ENCODE measurements at places on chromosomes 6 and 20.

GRCh38 chr20:63522981-63523611, 2.5 kb downstream of the PPDPF start:
- no peak for DNase-seq

- DNase-seq: no peak
Observed at GRCh38 chr6:162974685-162975084, 246.9 kb downstream of the PACRG start.

DNA sequence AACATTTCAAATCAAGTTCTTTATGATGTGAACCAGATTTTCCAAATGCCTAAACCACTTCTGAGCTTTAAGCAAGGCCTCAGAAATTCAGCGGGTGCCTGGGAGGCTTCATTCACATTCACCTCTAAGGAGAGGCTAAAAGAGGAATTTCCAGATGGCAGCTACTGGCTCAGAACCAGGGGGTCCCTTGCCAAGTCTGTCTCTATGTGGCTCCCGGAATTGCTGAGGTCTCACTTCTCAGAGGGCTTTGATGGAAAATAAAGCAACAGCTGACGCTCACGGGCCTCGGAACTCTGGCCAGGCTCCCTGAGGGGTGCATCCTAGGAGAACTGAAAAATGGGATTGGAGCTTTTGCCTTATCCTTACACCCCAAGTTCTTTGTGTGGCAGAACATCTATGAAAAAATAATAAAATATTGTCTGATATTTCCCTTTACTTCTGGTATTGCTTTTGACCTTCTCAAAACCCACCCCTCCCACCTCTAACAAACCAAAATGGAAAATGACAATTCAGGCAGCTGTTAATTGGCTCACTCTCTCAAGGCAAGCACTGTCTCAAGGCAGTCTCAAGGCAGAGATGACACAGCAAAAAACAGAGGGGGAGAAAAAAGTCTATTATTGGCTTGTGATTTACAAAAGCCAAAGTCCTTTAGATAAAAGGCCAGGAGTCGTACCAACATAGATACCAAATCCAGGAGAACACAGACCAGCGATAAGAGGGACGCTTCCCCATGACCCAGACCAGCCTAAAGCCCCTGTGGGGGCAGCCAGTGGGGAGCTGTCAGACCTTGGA, 21.8 kb upstream of the LRRN4 start:
- DNase-seq: no peak

DNA sequence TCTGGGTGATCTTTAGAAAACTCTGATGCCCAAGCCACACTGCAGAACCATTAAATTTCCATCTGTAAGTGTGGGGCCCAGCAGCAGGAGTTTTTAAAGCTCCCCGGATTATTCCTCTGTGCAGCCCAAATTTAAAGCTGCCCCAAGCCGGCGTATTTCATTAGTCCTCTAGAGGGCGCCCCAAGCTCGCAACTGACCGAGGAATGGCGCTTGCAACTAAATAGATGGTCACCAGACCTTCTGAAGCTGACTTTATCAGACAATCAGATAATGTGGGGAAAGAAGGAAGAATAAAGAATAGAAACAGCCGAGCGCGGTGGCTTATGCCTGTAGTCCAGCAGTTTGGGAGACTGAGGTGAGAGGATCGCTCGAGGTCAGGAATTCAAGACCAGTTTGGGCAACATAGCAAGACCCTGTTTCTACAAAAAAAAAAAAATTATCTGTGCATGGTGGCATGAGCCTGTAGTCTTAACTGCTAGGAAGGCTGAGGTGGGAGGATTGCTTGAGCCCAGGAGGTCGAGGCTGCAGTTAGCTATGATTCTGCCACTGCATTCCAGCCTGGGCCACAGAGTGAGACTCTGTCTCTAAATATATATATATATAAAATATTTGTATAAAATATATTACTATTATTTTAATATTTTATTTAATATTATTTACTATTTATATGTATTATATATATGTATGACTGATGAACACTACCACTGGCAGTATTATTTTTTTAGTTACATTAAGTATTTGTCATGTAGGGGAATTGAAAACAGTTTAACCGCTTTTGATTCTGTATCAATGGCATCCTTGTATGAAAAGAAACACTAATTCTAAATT, 56.0 kb downstream of the OTOR start:
- peak; percentile 37 for DNase-seq

- peak; percentile 55 for DNase-seq
Observed at GRCh38 chr6:138001750-138002349, 105.4 kb downstream of the PERP start.

- peak; percentile 93 for DNase-seq
Observed at GRCh38 chr6:31546339-31546957, at the start of gene ATP6V1G2. Gene ATP6V1G2, minus strand, starts transcription at chr6:31546608. Its CDS starts 49 bp downstream, at chr6:31546559.

DNA sequence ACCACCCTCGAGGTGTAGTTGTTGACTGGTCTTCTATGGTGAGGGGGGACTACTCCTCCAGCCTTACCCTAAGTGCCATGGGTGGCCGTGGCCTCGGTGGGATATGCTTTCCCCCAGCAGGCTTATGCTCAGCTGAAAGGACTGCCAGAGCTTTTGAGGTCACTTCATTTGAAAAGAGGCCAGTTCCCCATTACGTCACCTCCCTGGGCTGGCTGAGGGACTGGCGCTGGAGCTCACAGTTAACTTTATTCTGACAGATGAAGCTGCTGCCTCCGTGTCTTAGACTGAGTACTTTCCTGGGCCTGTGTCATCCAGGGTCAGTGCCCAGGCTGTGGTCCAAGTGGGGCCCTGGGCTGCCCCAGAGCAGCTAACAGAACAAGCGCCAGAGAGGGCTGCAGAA, 42.8 kb upstream of the PCMTD2 start:
- DNase-seq: no peak

DNA sequence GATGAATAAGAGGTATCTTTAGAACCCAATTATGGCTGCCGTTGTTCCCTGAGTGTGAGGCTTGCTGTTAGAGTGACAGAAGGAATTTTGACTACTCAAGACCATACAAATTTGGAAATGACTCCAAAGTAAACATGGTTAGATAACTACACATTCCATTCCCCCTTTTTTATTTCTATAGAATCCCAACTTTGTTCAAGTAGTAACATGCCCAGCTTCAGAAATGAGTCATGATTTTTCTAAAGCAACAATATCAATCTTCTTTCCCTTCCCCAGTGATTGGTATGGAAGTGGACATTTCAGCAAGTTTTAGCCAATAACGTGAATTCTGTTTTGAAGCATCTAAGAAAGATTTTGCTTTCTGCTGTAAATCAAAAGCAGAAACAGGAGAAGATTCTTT, 37.8 kb downstream of the HCRTR2 start:
- DNase-seq: no peak

DNA sequence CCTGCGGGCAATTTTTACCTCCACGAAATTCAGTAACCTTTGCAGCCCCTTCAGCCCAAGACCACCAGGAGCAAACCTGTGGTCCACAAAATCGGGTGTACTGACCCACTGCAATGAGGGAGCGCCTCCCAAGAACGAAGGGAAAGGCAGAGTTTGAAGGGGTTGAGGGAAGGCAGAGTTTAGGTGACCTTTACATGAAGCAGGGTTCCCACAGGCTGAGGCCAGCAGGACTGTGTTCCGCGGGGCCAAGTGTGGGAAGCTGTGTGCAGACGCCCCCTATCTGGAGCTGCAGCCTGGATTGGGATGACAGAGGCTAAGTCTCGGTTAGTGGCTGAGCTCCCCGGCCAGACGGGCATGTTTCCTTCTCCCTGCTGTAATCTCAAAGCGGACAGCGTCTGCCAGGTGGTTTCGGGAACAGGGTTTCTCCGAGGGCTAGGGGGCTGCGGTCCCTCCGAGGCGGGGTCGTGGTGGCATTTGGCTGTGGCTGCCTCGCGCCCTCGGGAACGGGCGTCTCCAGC, 826 bp upstream of the PYGB start:
- DNase-seq: no peak

GRCh38 chr6:16392010-16392409, 153.6 kb downstream of the GMPR start:
- no peak for DNase-seq

- DNase-seq: no peak
Observed at GRCh38 chr20:64021124-64021975, 14.6 kb upstream of the C20orf204 start.

DNA sequence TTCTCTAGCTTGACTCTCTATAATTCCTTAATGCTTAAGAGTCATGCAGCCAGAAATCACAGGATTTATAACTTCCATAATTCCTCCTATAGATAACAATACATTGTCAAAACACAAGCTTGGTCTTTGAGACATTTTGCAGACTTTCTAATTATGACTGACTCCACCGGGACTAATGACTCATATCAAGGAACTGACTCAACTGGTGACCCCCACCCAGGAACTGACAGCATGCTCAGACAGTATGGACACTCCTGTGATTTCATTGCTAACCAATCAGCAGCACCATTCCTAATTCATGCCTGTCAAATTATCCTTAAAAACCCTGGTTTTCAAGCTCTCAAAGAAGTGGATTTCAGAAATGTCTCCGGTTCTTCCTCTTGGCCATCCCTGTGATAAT, 670.5 kb upstream of the IMPG1 start:
- no peak for DNase-seq

DNA sequence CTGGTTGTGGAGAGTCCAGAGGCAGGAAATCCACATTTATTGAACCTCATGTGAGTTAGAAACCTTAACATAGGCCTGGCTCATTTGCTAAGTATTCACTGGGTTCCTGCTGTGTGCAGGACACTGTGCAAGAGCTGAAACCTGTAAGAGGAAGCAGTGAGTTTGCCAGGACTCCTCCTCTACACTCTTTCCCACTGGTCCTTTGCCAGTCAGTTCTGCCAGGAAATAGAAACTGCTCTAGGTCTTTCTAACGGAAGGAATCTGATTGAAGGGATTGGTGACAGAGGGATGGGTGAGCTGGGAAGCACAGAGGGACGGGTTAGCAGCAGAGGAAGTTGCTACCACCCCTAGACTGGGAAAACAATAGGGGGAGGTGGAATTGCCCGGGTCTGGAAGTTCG, 234.2 kb upstream of the ECI2 start:
- DNase-seq: no peak

DNA sequence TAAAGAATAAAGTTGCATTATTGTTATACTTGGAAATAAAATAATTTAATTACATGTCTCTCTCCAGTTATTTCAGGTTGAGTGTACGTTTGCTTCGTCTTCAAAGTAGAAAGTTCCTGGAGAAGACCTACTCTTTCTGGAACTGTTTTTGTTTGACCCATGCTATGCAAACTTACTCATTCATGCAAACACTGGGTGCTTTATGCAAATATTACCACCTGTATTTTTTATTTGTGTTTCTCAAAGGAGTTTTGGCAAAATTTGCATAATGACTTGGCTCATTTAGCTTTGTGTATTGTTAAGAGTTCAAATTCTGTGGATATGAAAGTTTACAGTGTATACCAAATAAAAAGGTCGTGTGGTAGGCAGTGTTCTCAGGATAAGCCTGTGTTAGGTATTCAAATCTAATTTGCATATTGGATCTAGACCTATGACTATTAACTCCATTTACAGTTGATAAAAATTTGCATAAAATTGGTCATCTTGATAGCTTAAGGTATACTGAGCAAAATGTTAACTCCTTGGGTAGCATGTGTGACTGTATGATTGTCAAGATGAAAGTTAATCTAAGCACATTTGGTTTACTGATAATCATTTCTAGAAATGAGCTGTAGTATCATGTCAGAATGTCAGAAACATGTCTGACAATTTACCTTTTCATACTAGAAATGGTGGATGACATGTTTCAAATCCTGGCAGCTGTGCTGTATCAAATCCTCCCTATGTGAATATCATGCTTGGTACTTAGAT, 65.2 kb downstream of the CDKAL1 start:
- DNase-seq: no peak

- DNase-seq: no peak
Observed at GRCh38 chr20:57221916-57222630, 44.4 kb downstream of the BMP7 start.

DNA sequence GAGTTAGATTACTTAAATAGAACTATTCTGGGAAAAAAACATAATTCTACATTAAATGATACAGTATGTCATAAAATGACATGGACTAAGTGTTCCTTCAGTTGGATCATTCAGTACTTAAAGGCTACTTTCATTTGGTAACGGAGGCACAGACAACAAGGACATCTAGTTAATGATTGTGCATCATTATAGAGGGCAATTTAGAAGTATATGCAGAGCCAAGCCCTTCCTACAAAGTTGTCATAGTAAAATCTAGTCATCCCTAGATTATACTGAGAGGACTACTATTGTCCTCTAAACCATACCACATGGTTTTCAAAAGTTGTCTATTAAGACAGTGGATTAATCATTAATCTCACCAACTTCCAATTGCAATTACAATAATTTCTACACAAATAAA, 53.9 kb upstream of the STXBP5 start:
- no peak for DNase-seq

DNA sequence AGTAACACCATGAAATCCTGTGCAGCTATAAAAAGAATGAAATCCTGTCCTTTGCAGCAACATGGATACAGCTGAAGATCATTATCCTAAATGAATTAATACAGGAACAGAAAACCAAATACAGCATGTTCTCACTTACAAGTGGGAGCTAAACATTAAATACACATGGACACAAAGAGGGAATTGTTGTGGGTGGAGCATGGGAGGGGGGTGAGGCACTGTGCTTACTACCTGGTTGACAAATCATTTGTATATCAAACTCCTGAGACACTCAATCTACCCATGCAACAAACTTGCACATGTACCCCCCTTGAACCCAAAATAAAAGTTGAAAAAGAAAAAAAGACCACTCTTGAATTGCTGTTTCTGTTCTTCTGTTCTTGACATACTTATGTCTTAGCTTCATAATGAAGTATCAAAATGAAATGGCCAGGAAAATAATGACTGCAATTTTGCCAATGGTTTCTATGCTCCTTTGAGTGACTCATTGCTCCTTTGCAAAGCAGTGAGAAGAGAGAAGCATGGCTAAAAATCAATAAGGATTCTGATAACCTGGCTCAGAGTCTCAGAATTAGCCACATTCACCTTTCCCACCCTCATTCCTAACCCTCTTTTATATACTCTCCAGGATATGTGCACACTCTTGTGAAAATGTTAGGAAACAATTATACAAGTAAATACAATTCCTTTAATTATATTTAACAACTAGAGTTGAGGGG, 71.0 kb downstream of the CYP39A1 start:
- DNase-seq: no peak

- no peak for DNase-seq
Observed at GRCh38 chr6:165200178-165200577, 109.2 kb downstream of the C6orf118 start.

DNA sequence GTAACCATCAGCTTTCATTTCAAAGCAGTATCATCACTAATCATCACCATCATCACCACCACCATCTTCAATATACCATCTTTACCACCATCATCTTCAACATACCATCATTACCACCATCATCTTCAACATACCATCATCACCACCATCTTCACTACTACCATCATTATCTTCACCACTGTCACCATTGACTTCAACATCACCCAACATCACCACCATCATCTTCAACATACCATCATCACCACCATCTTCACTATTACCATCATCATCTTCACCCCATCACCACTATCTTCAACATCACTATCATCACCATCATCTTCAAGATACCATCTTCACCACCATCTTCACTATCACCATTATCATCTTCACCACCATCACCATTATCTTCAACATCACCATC, 40.5 kb upstream of the FRMD1 start:
- DNase-seq: no peak

Data from stimulated activated naive CD8-positive, alpha-beta T cell treated with anti-CD3 and anti-CD28 coated beads, Interleukin-15, amount 100 ng/mL, for 72 hours (primary cell).